Thymus (tissue), 14 donors: ENCODE measurements at places on chromosomes 12 and 14. TPM values are rescaled to one million over a fixed set of nuclear protein-coding genes. Genes with fewer than 3 reads are reported as not detected.

- no peaks in the 10 kb centered on the region for H3K27me3 ChIP-seq
- no peaks in the 10 kb centered on the region for H3K36me3 ChIP-seq
- no peak for DNase-seq
- peak overlapping the region; percentile 50 for H3K27ac ChIP-seq
- H3K4me1 ChIP-seq, result no peaks in the 10 kb centered on the region
- no peak overlapping the region for H3K4me3 ChIP-seq
Measured at GRCh38 chr12:59079002-59079401, 158.7 kb upstream of the LRIG3 start.

RTL1 gene
- under 0.01 TPM for total RNA-seq

- peaks cover 27% of the 10 kb centered on the region for H3K27me3 ChIP-seq
- H3K27ac ChIP-seq, result no peak overlapping the region
Measured at GRCh38 chr12:22333713-22334409, 646 bp downstream of the ST8SIA1 start.

GRCh38 chr12:47066278-47067025, 13.0 kb upstream of the PCED1B start:
- H3K4me3 ChIP-seq, result no peak overlapping the region
- no peak for DNase-seq
- H3K4me1 ChIP-seq, result peaks cover 3% of the 10 kb centered on the region
- no peaks in the 10 kb centered on the region for H3K27me3 ChIP-seq
- H3K27ac ChIP-seq, result no peak overlapping the region
- no peaks in the 10 kb centered on the region for H3K36me3 ChIP-seq

- H3K36me3 ChIP-seq, result no peaks in the 10 kb centered on the region
- peaks cover 17% of the 10 kb centered on the region for H3K27me3 ChIP-seq
- no peak overlapping the region for H3K27ac ChIP-seq
- H3K4me1 ChIP-seq, result no peaks in the 10 kb centered on the region
Measured at GRCh38 chr14:104464907-104465306, 114.7 kb upstream of the C14orf180 start.

GRCh38 chr12:45279931-45280830, 64.3 kb downstream of the ANO6 start:
- H3K27ac ChIP-seq, result no peak overlapping the region
- DNase-seq, result no peak
- no peak overlapping the region for H3K4me3 ChIP-seq
- H3K27me3 ChIP-seq, result no peaks in the 10 kb centered on the region
- H3K4me1 ChIP-seq, result no peaks in the 10 kb centered on the region
- H3K36me3 ChIP-seq, result peaks cover 4% of the 10 kb centered on the region

- no peak overlapping the region for H3K4me3 ChIP-seq
- H3K27me3 ChIP-seq, result no peaks in the 10 kb centered on the region
- H3K36me3 ChIP-seq, result no peaks in the 10 kb centered on the region
- H3K4me1 ChIP-seq, result peaks cover 3% of the 10 kb centered on the region
- no peak overlapping the region for H3K27ac ChIP-seq
Measured at GRCh38 chr14:100438678-100439592, 115.8 kb downstream of the SLC25A47 start.

NOVA1 gene
- 0.94 TPM for total RNA-seq

DNA sequence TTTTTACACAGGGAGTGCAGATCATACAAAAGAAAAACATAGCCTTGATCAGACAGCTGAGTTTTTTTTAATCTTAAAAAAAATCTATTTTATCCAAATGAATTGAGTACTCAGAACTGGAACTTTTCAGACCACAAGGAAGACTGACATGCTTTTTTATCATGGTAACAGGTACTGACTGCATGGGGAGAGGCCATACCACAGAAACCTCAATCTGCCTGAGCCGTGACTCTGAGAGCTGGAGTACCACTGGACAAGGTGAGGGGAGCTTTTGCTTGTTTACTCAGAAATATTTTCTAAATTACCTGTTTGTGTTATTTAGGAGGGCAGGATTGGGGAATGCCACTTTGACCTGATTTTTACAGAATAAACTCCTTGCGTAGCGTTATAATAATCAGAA, 143.9 kb downstream of the ALX1 start:
- H3K27ac ChIP-seq, result no peak overlapping the region
- no peaks in the 10 kb centered on the region for H3K4me1 ChIP-seq
- no peak for DNase-seq
- no peaks in the 10 kb centered on the region for H3K36me3 ChIP-seq

GRCh38 chr12:2234646-2235350, 182.0 kb downstream of the CACNA1C start:
- DNase-seq, result no peak
- H3K4me3 ChIP-seq, result no peak overlapping the region
- H3K4me1 ChIP-seq, result no peaks in the 10 kb centered on the region

- no peak overlapping the region for H3K27ac ChIP-seq
- H3K4me1 ChIP-seq, result peaks cover 30% of the 10 kb centered on the region
- H3K36me3 ChIP-seq, result no peaks in the 10 kb centered on the region
- peaks cover 17% of the 10 kb centered on the region for H3K27me3 ChIP-seq
- no peak overlapping the region for H3K4me3 ChIP-seq
- DNase-seq, result no peak
Measured at GRCh38 chr14:74574090-74574433, 38.0 kb downstream of the LTBP2 start.

DNA sequence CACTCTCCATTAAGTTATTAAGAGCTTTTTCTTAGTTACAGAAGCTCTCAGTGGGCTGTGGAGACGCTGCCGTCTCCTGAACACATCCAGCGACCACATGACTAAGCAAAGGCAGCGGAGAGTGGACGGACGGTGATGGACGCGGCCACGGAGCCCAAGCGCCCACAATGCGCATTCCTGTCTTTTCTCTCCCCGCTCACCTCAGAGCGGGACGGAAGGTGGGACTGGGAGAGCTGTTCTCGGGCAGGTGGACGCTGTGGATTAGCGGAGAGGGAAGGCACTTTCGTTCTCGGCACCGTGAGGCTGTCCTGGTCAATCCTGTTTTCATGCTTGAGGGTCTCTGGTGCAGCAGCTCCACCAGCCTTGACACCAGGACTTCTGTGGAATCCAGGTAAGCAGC, 2.6 kb upstream of the ANKLE2 start:
- no peak overlapping the region for H3K4me3 ChIP-seq
- no peak overlapping the region for H3K27ac ChIP-seq
- H3K4me1 ChIP-seq, result peaks cover 67% of the 10 kb centered on the region
- H3K27me3 ChIP-seq, result no peaks in the 10 kb centered on the region
- H3K36me3 ChIP-seq, result peaks cover 9% of the 10 kb centered on the region
- no peak for DNase-seq

GRCh38 chr12:96743606-96744005, 163.5 kb upstream of the NEDD1 start:
- H3K27me3 ChIP-seq, result no peaks in the 10 kb centered on the region
- H3K4me3 ChIP-seq, result no peak overlapping the region
- no peaks in the 10 kb centered on the region for H3K4me1 ChIP-seq
- no peaks in the 10 kb centered on the region for H3K36me3 ChIP-seq
- no peak for DNase-seq

SSTR1 gene
- 0.09 TPM for total RNA-seq
